ENCODE measurements at places on chromosomes 6 and 20. TPM values are rescaled to one million over a fixed set of nuclear protein-coding genes. Genes with fewer than 3 reads are reported as not detected.
A peak's percentile ranks its signal among the peaks of the same experiment; 100 is the strongest.

The SLC24A3 gene
- 0.06 TPM for total RNA-seq

The CITED2 gene
- 210 TPM for total RNA-seq

The IPCEF1 gene
- not detected for total RNA-seq

The CDH26 gene
- total RNA-seq, result 0.06 TPM

The RNF182 gene
- total RNA-seq, result 2.1 TPM

The SNPH gene
- 15.8 TPM for total RNA-seq

The ACTL10 gene
- 0.96 TPM for total RNA-seq

The PNPLA1 gene
- total RNA-seq, result not detected

The KAT14 gene
- total RNA-seq, result 18.2 TPM

GRCh38 chr6:36949636-36950035 lies 4.9 kb upstream of the PI16 start:
- peak; percentile 74 for DNase-seq

DNA sequence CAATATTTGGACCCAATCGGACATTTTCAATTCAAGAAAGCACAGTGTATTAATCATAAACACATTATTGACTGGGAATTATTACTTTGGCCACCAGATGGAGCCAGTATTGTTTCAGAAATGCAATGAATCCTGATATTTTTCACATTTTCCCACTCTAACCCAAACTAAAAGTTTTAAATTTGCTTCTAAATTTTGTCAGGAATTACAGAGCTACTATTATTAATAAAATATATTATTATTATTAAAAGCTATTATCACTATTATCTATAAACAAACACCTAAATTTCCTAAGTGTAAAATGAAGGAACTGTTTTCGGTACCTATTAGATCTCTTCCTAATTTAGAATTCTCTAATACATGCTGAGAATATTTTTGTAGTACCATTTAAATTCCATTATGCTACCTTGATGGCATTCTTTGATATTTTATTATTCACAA lies 245.3 kb downstream of the OGFRL1 start:
- peak; percentile 35 for DNase-seq

DNA sequence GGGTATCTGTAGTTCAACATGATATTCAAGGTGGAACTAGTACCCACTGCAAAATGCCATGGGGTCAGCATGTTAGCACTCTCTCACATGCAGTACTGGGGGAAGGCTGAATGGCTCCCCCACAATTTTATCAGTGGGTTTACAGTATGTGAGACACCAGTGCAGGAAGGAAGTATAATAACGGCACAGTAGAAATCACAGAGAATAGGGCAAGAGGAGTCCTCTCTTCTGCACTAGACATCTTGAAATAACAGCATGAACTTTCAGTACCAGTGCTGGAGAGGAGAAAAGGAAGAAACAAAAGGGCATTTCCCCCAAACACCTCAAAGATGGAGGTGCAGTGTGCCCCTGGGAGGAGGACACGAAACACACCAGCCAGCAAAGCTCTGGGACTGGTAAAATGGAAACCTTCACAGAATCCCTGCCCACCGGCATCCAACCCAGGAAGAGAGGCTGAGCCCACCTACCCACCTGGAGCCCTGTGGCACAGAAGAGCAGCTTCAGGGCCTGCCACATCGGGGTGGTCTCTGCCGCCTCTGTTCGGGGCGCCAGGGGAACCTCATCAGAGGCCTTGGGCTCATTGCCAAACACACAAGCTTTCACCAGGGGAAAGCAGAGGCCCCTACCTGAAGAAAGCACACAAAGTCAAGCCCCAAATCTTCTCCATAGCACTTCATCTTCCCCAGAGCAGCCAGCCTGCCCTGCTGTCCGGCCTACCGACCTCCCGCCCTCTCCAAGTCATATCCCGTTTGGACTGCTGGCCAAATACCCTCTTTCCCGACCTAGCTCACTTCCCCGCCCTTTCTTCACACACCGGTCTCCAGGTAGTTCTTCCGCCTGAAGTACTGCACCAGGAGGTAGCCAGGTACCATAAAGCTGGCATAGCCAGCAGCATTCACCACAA lies 1.2 kb downstream of the SLC35B2 start:
- no peak for DNase-seq

GRCh38 chr6:88490908-88491264 lies 324.7 kb upstream of the CNR1 start:
- DNase-seq, result peak; percentile 25

DNA sequence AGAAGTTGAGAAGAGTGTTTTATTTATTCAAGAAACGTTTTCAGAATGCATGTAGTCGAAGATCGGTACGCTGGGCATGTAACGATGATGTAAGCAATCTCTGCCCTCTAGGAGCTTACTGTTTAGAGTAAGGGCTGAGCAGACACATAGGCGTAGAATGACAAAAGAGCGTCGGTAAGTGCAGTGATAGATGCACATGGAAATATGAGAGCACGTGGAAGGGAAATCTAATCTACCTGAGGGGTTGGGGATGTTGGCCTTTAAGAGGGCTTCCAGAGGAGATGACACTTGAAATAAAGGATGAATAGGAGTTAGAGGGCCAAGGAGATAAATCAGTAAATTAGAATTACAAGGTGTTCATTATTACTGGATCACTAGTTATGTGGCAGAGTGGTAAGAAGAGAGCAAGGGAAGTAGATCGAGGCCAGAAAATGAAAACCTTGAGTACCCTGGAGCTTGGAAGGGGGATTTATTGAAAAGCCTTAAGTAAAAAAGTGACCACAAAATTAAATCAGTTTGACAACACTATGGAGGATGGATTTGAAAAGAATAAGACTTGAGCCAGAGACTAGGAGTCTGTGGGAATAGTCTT lies 782 bp downstream of the TRMT11 start:
- DNase-seq, result no peak

DNA sequence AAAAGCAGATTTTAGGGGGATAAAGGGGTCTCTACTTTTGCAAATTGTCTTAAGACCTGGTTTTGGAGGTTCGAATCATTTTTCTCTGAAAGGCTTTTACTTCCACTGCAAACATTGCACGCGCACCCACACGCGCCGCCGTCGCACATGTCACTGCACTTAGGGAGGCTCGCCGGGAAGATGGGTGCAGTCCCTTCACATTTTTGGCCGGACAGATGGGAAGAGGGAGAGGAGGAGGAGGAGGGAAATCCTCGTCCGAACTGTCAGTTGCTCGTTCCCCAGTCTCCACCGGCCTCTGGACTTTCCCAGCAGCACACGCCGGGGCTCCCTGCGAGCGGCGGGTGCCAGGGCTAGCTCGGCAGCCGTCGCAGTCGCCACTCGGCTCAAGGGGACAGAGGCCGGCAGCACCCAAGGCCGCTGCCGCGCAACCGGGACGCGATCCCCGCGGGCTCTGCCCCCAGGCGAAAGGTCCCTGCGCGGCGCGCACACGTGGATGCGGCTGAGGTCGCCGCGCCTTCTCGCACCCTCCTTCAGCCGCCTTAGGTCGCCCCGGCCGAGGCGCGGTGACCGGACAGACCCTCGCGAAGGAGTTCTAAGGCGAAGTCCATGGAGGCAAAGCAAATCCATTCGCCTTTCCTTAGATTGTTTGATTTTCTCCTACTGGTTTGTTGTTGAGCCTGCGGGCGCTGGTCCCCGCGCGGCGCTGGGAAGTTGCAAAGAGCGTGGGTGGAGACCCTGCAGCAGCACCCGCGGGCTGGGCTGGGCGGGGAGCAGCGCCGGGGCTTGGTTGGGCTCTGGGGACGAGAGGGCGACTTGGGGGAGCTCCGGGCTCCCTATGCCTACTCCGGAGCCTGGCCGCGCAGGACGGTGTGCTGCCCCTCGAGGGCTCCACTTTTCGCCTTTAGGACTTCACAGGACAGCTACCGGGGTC lies 1.2 kb downstream of the MYB start:
- no peak for DNase-seq

GRCh38 chr6:111583986-111584385 lies 21.7 kb downstream of the TRAF3IP2 start:
- DNase-seq, result no peak

DNA sequence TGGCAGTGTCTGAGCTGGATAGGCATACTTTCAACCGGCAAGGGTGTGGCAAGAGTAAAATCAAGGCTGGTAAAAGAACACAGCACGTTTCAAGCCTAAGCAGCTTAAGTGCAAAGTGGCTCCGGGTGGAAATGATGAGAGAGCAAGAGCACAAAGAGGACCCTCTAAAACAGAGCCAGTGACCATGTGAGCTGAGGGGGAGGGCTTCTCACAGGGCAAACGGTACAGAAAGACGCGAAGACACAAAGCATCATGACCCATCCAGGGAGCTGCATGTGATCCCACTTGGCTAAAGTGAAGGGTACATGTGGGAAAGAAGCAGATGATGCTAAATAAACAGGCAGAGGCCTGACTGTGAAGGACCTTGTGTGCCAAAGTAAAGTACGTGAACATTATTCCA lies 25.7 kb downstream of the FKBP5 start:
- no peak for DNase-seq

GRCh38 chr20:55009066-55009465 lies 533.7 kb downstream of the DOK5 start:
- no peak for DNase-seq

- DNase-seq, result no peak
Observed at GRCh38 chr6:95923518-95923917, 92.3 kb upstream of the FUT9 start.

GRCh38 chr6:24646771-24647170 lies 780 bp upstream of the KIAA0319 start:
- no peak for DNase-seq

- DNase-seq, result peak; percentile 83
Observed at GRCh38 chr6:121666814-121667213, 231.4 kb downstream of the GJA1 start.

GRCh38 chr20:32762754-32763201 lies 593 bp downstream of the DNMT3B start:
- no peak for DNase-seq

DNA sequence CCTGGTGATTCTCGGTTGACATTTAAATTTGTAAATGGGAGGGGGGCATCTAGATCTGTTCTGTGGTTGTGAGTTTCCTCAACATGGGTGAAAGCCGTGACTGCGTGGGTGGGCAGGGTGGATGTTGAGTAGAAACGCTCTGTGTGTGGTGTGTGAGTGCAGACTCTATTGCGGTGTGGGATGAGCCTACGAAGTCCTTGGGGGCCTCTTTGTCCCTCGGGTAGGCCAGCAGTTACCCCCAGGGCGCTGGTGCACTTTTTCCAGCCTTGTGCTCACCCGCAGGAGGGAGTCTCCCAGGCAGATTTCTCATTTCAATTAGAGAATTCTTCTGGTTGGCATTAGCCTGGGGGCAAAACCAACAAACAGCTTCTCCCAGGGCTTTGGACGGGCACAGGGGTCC lies 10.6 kb downstream of the TOX2 start:
- DNase-seq, result no peak

DNA sequence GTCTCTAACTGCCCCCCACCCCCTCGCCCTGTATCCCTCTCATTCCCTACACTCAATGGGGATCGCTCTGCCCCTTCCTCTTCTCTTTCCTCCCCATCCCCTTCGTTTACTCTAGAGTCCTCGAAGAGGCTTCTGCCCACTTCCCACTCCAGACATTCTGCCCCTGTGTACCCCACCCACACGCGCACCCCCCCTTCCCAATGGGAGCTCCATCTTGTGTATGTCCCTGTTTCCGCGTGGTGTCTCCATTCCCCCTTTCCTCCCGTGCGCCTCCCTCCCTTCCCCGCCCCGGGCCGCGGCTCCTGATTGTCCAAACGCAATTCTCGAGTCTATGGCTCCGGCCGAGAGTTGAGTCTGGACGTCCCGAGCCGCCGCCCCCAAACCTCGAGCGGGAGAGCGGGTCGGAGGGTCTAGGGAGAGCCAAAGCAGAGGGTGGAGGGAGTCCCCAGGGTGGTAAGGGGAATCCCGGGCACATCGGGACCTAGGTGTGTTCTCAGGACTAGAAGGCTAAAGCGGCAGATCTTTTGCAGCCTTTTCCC lies 679 bp upstream of the RING1 start:
- peak; percentile 45 for DNase-seq

- peak; percentile 38 for DNase-seq
Observed at GRCh38 chr20:38685853-38686473, 38.3 kb upstream of the SLC32A1 start.

GRCh38 chr20:35831029-35831428 lies 59.2 kb downstream of the PHF20 start:
- DNase-seq, result no peak

DNA sequence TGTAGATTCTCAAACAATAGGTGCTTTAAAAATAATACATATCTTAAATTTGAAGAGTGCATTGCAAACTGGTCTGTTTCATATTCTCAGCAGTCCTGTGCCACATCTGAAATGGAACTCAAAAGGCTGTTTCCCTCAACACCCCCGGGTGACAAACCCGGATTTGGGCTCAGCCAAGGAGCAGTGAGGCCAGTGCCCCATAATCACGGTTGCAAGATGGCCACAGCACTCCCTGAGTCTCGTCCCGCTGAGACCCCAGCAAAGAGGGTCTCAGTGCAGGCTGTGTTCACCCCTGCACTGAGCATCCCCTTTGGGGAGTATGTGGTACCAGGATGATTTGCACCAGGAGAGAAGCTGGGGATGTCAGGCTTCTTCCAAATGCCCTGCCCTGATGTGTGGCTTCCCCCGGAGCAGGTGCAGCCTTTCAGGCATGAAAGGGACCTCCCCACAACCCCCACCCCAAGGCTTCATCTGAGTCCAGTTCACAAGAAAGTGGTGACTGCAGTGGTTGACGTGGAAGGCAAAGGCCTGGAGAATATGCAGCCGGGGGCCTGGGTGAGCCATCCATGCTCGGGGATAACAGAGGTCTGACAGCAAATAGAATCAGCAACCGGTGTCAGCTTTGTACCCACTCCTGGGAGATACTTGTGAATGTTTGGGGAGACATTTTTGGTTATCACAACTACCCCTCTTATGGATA lies 202.9 kb downstream of the SYNDIG1 start:
- peak; percentile 67 for DNase-seq

- no peak for DNase-seq
Observed at GRCh38 chr6:7425808-7426190, 36.2 kb downstream of the RIOK1 start.

- DNase-seq, result no peak
Observed at GRCh38 chr6:131172222-131172621, 37.0 kb downstream of the AKAP7 start.
